Left ventricle myocardium superior (tissue), 1 donor: ENCODE measurements at places on chromosomes 2 and 18. TPM values are rescaled to one million over a fixed set of nuclear protein-coding genes. Genes with fewer than 3 reads are reported as not detected.

- no peak for DNase-seq
Observed at GRCh38 chr18:48543228-48543627, 4.4 kb downstream of the CTIF start.

DNA sequence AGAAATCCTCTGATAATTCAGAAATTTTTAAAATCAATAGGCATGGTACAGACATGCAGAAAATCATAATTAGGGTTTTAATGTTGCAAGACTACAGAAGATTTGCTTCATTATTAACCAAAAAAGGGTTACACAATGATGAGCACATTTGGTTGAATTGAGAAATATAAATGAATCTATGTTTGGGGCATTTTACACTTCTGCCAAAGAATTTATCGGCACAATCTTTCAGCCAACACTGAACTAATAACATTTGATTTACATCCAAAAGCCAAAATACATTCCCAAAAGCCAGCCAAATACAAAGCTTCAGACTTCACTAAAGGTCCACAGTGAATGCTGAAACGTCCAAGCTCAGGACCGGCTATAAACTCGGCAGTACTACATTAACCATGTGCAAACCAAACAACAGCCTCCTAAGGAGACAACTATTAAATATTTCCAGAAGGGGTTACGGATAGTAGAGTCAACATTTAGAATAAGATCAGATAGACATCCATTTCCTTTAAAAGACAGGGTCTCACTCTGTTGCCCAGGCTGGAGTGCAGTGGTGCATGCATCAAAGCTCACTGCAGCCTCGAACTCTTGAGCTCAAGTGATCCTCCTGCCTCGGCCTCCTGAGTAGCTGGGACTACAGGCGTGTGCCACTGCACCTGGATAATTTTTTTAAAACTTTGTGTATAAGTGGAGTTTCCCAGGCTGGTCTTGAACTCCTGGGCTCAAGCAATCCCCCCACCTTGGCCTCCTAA, 29.4 kb downstream of the SPRED2 start:
- DNase-seq = no peak

DNA sequence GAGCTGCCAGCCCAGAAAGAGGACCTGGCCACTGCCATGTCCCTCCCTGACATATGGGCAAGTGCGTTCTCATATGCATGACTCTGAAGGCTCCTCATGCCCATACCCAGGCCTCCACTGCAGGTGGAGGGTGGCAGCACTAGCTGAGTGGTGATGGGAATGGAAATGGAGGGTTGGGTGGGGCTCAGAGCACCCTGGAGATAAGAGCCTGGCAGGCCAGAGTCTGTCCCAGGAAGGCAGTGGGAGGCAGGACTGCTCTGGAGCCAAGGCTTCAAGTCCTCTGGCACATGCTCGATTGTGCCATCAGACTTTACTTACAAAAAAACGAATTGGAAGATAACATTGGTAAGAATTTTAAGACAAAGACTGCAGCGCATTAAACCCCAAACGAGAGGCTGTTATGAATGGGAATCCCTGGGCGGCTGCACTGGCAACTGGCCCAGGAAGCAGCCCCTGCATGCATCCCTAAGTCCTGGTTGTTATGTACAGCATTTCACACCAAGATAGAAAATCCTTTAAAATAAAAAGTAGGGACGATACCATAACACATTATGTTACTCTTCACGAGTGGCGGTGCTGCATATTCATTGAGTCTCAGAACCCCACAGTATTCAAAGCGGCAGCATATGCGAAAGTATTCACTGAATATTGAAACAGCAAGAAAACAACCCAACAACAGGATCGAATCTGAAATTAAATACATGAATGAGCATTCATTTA, 81.7 kb upstream of the FAM98A start:
- no peak for DNase-seq

Gene MC4R
- not detected for total RNA-seq

- no peak for DNase-seq
Observed at GRCh38 chr2:88852753-88853402, 161.4 kb downstream of the RPIA start.

GRCh38 chr2:200654823-200655222, 69.0 kb downstream of the AOX1 start:
- no peak for DNase-seq

GRCh38 chr18:69617408-69617807, 216.7 kb downstream of the DOK6 start:
- no peak for DNase-seq

DNA sequence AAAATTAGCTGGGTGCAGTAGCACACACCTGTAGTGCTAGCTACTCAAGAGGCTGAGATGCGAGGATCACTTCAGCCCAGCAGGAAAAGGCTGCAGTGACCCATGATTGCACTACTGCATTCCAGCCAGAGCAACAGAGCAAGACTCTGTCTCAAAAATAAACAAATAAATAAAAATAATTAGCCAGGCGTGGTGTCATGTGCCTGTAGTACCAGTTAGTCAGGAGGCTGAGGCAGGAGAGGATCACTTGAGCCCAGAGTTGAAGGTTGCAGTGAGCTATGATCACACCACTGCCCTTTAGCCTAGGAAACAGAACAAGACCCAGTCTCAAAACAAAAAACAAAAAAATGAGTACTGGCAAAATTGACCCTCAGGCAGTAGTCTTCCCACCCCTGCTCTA, 61.9 kb upstream of the PPP1CB start:
- no peak for DNase-seq

Gene VWC2L
- total RNA-seq = not detected

Gene FBXO15
- not detected for total RNA-seq

Gene LONRF2
- 17.5 TPM for total RNA-seq

DNA sequence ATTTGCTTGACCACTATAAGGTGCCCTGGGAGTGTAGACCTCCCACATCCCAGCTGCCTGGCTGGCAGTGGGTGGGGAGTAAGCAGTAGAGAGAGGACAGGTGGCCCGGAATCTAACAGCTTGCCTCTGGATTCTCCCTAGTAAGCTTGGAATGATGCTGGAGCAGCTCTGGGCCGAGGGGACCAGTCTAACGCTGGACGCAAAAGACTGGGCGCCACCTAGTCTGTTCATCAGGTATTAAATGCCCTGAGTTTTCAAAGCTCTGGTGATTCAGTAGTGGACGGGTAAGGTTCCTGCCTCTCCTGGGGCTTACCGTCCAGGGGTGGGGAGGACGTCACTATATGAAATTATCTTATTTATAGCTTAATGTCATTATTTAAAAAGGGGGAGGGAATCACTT, 648 bp upstream of the LYPD6B start:
- no peak for DNase-seq

- DNase-seq = no peak
Observed at GRCh38 chr18:61432590-61432989, 99.4 kb downstream of the CDH20 start.

Gene TEX44
- not detected for total RNA-seq

DNA sequence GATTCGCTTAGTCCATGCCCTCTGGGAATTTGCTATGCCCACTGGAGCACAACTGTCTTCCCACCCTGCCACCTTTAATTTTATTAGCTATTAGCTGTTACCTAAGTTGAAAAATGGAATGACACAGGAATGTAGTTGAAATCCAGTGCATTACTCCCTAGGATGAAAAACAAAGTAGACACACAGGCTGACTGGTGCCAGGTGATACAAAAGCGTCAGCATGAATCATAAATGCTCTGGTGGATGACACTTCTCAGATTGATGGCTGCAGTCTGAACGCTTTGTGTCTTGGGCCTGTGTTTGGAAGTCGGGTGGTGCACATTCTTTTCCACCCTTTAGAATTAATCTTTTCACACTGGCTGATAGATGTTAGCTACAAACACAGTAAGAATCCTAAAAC, 802.0 kb downstream of the DCC start:
- no peak for DNase-seq

Gene UGT1A9
- not detected for total RNA-seq

- DNase-seq = no peak
Observed at GRCh38 chr18:64993695-64994094, 757.1 kb upstream of the CDH7 start.

DNA sequence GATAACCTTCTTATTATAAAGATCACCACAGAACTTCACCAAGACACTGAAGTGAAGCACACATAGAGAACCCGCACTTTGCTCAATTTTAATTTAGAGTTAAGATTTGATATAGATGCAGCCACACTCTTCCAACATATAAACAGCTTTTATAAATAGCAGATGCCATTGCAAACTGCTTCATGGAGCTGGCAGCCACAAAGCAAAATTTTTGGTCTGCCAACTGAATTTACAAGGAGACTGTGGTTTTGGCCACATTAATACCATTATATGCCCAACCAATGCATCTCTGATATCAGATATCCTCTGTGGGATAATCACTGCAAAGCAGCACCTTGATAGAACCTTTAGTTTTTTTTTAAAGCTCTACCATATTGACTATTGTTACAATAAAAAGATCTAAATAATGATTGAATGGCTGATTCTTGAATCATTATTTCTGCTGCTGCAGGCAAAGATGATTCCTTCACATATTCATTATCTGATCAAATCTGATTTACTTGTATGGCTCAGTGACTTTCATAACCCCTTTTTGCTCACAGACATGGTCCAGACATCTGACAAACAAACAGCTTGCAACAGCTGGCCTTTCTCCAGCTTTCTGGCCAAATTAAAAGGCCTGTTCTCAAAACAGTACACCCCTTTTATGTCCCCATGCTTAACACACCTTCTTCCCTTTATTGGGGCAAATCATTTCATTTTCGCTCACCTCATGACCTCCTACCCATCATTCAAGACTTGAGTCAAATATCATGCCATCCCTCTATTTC, 88.4 kb downstream of the METTL4 start:
- no peak for DNase-seq

Gene PLB1
- 3.3 TPM for total RNA-seq

DNA sequence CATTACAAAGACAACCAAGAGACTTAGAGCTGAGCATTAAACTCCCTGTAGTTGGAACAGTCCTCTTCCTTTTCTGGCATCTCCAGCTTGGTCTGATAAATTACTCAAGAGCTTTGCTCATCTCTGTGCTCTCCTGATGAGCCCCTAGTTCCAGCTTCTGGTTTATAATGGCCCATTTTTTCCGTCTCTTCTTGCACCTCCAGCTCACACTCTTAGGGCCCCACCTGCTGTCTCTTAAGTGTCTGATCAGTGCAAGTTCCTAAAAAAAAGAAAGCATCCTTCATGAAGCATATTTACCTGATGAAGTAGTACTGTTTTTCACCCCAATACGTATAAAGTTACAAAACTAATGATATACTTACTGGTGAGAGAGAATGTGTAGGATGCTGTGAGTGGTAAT, 822.9 kb downstream of the RNF144A start:
- DNase-seq = no peak

Gene LIPG
- not detected for total RNA-seq

Gene ARHGEF33
- total RNA-seq = 0.10 TPM

- no peak for DNase-seq
Observed at GRCh38 chr2:60312618-60313017, 240.8 kb downstream of the BCL11A start.

DNA sequence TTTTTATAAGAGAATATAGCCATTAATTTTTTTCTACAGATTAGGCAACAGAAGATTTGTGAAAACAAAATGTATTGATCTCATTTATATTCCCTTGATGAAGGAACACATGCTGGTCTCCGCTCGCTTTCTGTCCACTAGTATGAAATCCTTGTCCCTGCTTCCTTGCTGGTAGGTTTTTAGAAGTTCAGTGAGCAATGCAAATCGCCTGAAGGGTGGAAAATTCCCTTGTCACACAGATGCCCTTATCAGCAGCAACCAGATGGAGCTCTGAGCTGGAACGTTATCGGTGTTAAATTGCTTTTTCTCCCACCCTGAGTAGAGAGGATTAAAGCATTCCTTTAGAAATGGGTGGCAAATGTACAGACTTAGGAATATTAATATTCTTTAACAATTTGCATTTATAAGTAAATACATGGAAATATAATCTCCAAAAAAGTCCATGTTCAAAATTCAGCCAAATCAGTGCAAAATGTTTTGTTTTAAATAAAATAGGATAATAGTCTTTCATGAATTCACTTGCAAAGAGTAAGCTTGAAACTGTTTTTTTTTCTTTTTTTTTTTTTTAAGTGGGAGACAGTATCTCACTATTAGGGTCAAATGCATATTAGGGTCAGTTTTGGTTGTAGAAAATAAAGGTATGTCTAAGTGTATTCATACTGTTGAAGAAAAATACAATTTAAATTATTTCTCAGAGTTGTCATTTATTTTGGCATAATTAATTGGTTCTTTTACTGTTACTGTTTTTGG, 164.0 kb upstream of the MYO3B start:
- DNase-seq = no peak

Gene CDCA7
- 1.4 TPM for total RNA-seq

GRCh38 chr2:181516992-181517391, 59.8 kb downstream of the ITGA4 start:
- DNase-seq = no peak

GRCh38 chr2:79833235-79833878, 320.5 kb downstream of the CTNNA2 start:
- DNase-seq = no peak

Gene DHRS9
- total RNA-seq = 0.74 TPM

- no peak for DNase-seq
Observed at GRCh38 chr18:58222432-58223125, 178.6 kb downstream of the NEDD4L start.
